ENCODE measurements at places on chromosomes 11 and 22.

- no peak for DNase-seq
Observed at GRCh38 chr22:46942799-46943785, 180.6 kb downstream of the TBC1D22A start.

DNA sequence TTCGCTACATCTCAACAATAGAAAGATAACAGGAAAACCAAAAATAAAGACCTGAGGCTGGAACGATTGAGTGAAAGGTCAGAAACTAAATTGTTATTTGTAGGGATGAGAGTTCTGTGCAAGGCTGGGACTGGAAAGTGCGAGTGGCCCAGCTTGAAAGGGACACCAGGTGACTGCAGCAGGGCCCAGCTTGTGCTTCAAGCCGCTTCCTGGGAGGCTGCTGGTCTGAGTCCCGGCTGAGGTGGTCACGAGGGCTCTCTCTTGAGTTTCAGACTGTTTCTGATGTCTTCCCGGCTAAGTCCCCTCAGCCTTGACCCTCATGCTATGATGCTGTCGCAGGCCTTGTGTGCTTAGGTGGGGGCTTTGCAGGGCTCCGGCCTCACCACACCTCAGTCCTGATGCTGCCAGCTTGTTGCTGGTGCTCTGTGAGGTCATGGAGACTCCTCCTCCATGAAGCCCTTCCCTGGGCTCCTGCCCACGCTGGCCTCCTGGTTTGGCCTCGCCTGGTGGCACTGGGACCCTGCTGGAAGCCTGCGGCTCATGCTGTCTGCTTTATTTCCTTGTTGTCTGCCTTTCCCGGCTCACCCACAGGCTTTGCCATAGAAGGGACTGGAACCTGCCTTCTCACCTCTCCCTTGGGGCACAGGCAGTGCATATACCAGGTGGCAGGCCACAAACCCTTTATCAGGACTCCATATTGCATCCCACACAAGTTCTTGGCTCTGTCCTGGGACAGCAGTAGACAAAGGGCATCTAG lies 4.0 kb downstream of the BANF1 start:
- no peak for DNase-seq

DNA sequence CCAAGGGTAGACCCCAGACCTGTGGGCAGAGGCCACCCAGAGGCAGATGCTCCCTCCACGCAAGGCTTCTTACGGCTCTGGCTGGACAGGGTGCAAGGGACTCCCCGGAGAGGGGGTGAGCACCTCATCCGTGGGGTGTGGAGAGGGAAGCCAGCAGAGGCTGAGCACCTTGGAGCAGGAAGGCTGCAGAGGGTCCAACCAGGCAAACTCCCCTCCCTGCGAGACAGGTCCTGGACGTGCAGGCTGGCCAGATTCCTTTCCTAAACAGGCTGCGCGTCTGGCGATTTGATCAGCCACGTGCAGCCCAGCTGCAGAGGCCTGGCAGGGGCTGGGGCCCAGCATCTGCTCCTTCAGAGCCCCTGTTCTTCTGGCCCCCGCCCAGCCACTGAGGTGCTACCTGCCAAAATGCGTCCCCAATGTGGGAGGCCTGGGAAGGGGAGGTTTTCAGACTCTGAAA lies 49.3 kb downstream of the WNT11 start:
- no peak for DNase-seq

DNA sequence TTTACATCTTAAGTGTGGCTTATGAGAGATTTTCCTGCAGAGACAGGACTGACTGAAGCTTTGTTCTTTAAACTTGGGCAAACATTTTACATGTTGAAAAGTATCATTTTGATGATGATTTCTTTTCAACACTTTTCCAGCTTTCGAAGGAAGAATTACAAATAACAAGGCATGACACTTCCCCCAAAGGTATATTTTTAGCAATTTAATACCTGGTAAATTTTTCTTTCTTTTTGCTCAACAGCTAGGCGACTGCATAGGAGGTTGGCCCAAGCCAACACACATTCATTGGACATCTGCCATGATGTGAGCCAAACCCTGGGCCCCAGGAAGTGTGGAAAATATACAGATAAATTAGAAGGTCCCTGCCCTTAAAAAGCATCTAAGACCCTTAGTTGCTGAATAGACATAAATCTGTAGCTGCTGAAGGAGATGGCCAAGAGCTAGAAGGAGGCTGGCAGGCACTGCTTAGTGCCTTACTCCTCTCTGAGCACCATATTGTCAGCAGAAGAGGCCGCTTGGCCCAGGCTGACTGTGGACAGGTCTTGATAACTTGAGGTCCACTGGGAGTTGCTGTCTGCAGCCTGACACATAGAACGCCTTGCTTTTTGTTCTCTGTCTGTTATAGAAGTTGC lies 53.3 kb upstream of the CD44 start:
- no peak for DNase-seq

DNA sequence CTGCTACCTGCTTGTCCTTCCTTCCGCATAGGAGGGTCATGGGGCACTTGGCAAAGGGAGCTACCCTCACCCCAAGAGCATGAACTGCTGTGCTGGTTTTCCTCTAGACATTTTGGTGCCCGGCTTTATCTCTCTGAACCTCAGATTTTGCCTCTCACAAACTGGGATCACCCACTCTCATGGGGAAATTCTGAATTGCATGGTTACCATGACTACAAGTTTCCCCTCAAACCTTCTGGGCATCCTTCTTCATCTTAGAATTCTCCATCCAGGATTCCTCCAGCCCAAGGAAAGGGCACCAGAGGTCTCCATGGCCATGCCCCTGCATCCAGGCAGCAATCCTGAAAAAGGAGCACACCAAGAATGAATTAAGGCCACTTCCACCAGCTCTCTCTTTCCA lies 180.1 kb upstream of the NECTIN1 start:
- DNase-seq = no peak

- DNase-seq = no peak
Observed at GRCh38 chr11:118910309-118911112, 15.2 kb downstream of the BCL9L start.

DNA sequence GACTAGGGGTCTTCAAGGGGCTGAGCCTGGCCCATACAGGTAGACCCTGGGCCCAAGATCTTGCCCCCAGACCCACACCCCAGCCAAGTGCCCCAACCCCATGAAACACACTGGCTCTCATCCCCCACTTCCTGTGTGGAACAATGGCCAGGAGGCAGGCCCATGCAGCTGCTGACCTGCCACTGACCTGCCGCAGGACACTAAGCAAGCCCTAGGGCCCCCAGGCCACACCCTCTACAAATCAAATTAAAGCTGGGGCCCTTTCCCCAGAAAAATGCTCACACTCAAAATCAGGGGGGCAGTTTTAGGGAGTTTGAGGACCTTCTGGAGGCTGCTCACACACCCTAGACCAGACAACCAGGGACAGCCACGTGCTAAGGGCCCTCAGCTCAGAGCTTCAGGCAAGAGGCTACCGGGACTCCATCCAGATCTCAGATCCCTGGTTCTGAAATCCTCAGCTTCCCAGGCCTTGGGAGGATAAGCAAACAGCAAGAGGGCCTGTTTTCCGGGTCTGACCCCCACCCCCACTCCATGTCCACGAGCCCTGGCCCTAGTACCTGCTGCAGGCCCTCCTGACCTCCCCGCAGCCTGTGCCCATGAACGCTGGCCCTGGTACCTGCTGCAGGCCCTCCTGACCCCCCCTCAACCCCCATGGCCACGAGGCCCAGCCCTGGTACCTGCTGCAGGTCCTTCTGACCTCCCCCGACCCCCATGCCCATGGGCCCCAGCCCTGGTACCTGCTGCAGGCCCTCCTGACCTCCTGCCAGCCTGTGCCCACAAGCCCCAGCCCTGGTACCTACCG lies 10.0 kb downstream of the CARD10 start:
- no peak for DNase-seq

DNA sequence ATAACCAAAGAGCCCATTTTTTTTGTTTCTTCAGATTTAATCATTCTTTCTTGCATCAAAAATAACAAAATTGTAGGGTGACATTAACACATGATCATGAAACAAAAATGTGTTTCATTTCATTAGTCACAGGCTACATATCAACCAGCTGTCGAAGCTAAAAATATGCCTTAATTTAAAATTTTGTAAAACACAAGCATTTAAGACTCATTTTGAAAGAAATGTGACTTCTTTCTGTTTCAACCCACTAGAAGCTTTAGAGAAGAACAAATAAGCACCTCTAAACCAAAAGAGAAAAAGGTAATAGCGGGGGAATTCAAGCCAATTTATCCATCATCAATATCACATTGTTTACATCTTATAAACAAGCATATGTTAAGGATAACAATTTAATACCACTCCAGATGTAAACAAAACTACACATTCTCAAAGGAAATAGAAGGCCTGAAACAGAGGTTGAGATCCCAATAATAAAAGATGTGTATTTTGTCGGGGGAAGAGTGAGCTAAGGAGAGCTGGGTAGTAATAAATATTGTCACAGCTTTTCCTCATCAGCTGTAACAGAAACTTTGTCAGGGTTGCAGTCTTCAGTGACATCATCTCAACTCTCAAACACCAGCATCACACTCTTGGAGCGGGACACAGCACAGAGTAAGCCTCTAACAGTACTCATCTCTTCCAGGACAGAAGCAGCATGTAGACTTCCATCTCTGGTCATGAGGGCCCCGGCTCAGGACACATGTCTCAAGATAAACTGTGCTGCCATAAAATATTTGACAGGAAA lies 42.0 kb downstream of the ALG9 start:
- DNase-seq = no peak

- no peak for DNase-seq
Observed at GRCh38 chr11:94757037-94757735, 11.0 kb upstream of the AMOTL1 start.

DNA sequence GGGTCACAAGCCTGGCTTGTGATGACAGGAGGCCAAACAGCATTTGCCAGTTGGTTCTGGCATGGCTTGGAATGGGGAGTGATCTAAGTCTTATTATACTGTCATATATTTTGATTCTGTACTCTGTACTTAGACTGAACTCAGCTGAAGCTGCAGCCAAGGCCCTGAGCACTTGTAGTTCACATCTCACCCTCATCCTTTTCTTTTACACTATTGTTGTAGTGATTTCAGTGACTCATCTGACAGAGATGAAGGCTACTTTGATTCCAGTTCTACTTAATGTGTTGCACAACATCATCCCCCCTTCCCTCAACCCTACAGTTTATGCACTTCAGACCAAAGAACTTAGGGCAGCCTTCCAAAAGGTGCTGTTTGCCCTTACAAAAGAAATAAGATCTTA lies 843 bp downstream of the OR56B1 start:
- no peak for DNase-seq

DNA sequence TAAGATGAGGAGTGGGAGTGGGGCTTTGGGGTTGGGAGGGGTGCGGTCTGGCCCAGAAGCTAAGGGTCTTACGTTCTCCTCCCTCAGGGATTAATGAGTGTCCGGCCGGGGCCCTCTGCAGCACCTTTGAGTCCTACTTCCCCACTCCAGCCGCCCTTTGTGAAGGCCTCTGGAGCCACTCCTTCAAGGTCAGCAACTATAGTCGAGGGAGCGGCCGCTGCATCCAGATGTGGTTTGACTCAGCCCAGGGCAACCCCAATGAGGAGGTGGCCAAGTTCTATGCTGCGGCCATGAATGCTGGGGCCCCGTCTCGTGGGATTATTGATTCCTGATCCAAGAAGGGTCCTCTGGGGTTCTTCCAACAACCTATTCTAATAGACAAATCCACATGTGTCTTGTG lies 4.0 kb downstream of the FOLR3 start:
- DNase-seq = no peak

- no peak for DNase-seq
Observed at GRCh38 chr11:65260756-65261590, 789 bp upstream of the POLA2 start.

DNA sequence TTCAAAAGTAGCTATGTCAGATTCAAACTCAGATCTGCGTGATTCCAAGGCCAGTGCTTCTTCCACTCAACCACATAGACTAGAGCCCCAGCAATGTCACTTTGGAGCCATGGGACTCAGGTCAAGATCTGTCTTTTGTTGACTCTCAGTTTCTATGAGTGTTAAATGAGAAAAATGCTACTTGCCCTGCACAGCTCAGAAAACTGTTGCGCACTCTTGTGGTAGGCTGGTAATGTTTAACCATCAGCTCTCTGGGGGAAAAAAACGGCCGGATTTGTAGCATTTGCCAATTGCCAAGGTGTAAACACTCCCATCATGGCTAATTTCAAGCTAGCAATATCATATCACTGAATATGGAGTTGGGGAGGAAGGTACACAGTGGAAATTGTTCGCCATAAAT lies 328.1 kb upstream of the SYN3 start:
- no peak for DNase-seq

DNA sequence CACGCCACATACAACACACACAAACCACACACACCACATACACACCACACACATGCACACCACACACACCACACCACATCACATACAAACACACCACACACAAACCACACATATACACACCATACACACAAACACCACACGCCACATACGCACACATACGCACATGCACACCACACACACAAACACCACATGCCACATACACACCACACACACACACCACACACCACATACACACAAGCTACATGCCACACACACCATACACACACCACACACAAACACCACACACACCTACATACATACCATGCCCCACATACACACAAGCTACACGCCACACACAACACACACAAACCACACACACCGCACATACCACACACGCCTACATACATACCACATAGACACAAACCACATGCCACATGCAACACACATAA lies 15.7 kb upstream of the TH start:
- DNase-seq = no peak

GRCh38 chr11:118522571-118523072 lies 4.7 kb upstream of the TTC36 start:
- DNase-seq = no peak

DNA sequence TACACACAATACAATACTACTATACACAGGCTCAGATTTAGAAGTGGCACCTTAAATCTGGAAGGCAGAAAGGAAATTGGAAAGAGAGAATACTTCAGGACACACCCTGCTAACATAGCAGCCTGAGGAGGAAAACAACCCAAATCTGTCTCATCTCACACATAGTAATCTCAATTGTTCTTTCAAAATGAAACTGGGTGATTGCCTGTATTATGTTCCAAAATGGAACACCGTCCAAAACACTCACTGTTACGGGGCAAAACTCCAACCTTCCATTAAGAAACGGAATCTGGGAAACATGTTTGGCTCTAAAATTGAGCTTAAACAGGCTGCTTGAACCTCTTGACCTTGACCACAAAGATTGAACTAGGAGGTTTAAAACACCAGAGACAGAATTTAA lies 572.6 kb downstream of the OPCML start:
- no peak for DNase-seq

GRCh38 chr11:118147502-118147901 lies 5.1 kb downstream of the SCN4B start:
- DNase-seq = no peak

DNA sequence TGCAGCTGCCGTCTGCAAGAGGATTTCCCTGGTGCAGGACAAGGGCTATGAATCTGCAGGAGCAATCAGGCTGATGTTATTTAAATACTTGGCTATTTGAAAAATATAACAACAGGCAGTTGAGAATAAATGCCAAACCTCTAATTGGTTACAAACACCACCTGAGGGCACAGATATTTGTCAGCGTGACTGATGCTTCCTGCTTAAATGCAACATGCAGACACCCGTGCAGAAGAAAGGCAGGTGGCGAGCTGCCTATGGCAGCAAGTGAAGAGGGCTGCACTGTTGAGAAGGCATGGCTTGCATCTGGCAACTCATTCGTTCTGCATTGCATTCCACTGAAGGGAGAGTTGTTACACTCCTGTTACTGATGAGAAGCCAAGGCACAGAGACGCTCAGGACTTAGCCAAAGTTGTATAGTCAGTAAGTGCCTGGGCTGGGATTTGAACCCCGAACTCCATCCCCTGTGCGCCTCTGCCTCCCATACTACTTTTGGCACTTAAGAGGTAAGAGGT lies 350.6 kb downstream of the TENM4 start:
- no peak for DNase-seq
